MCF 10A (cell line): ENCODE measurements at places on chromosomes 16 and 17. TPM values are rescaled to one million over a fixed set of nuclear protein-coding genes. Genes with fewer than 3 reads are reported as not detected.

Gene MYCBPAP
- 0.19 TPM in 1 of 2 replicates, not detected in the other for total RNA-seq

GRCh38 chr16:85281181-85281580, 168.9 kb upstream of the CIBAR2 start:
- no peaks in the 10 kb centered on the region for H3K27me3 ChIP-seq
- H3K4me1 ChIP-seq = peaks cover 3% of the 10 kb centered on the region
- DNase-seq = no peak
- no peak overlapping the region for H3K27ac ChIP-seq
- H3K4me3 ChIP-seq = no peak overlapping the region

- no peak for DNase-seq
- no peak overlapping the region for H3K27ac ChIP-seq
- H3K4me1 ChIP-seq = no peaks in the 10 kb centered on the region
- no peaks in the 10 kb centered on the region for H3K36me3 ChIP-seq
- no peaks in the 10 kb centered on the region for H3K27me3 ChIP-seq
These were observed 2064.6 kb downstream of the TP53TG3F start for GRCh38 chr16:35523991-35524390.

- DNase-seq = no peak
- H3K4me1 ChIP-seq = peaks cover 9% of the 10 kb centered on the region
- no peaks in the 10 kb centered on the region for H3K36me3 ChIP-seq
These were observed 21.9 kb upstream of the LRRC75A start for GRCh38 chr17:16513873-16514272.

Gene HNF1B
- total RNA-seq = not detected in 2 replicates

Gene KRTAP3-2
- total RNA-seq = not detected in 2 replicates

GRCh38 chr16:70395345-70395901, 43.5 kb downstream of the ST3GAL2 start:
- H3K4me3 ChIP-seq = no peak overlapping the region
- H3K4me1 ChIP-seq = peaks cover 14% of the 10 kb centered on the region
- H3K36me3 ChIP-seq = no peaks in the 10 kb centered on the region
- H3K27me3 ChIP-seq = no peaks in the 10 kb centered on the region

DNA sequence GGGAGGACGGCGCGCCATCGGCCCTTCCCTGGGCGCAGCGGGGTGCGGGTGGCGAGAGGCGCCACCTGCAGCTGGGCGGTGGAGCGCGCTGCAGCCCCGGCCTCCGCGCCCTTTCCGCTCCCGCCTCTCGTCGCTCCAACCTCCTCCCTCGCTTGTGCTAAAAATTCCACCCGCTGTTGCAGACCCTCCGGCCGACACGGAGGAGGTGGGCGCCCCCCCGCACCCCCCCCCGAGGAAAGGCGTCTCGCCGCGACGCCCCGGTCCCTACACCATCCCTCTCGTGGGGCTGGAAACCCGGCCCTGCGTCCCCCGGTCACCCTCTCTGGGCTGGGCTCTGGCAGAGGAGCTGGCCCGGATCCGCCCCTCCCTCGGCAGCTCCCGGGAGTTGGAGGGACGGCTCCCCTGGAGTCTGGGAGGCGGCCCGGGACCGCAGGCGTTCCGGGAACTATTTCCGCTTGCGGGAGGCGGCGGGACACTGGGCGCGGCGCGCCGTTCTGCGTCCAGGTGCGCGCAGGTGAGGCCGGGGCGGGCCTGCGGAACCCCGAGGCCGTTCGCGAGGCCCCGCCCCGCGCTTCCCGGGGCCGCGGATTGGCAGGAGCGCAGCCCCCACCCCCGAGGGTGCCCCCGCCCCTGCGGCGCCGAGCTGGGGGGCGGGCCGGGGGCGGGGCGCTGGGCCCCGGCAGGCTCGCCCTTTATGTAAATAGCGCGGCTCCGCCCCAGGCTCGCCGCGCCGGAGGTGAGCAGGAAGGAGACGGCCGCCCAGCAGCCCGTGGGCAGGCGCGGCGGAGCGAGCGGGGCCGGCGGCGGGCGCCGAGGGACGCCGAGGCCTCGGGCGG, at the start of gene LLGL2:
Gene LLGL2 (plus strand): TSS at position 728 of the 836 bp plus-strand sequence. CDS start 17,730 bp downstream, outside the sequence.
- H3K4me3 ChIP-seq = peak within 1 kb of the TSS; percentile 71
- H3K27ac ChIP-seq = no peak within 1 kb of the TSS
- H3K4me1 ChIP-seq = peaks cover 7% of the 10 kb centered on the region
- peaks cover 25% of the 10 kb centered on the region for H3K36me3 ChIP-seq
